ENCODE measurements at places on chromosomes 16 and 17.

- no peak for DNase-seq
These were observed 3.3 kb upstream of the ZC3H7A start for GRCh38 chr16:11800382-11800718.

DNA sequence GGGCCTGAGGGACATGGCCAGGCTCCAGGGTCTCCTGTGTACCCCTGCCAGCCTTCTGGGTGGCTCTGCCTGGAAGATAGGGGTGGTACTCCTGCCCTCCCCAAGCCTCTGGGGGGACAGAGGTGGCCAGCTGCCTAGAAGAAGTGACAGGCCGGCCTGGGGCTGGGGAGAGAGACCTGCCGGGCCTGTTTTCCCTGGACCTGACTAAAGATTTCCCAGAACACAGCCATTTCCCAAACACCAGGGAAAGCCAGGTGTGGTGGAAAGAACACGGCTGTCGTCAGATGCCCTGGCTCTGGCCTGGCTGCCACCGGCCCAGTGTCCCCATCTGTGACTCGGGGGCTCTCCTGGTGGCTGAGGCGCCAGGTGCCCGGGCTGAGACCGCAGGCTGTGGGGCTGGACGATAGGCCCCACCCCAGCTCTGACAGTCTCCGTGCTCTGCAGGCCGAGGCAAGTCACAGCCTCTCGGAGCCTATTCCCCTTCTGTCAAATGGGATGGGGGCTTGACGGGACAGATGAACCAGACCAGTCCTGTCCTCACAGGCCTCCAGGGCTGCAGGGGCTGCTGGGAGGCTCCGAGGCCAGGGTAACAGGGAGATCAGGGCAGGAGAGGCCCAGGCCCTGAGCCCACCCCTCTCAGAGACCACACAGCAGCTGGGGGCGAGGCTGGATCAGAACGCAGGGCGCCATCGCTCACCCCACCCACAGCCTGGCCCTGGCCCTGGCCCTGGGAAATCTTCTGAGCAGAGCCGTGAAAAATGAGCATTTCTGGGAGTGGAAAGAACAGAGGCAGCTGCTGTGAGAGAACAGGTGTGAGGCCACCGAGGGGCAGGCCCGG, 33.1 kb downstream of the CTU2 start:
- DNase-seq = no peak

- DNase-seq = no peak
These were observed 15.1 kb upstream of the TBX4 start for GRCh38 chr17:61436995-61437704.

- DNase-seq = no peak
These were observed 1.8 kb downstream of the ZC3H7A start for GRCh38 chr16:11794996-11795886.

DNA sequence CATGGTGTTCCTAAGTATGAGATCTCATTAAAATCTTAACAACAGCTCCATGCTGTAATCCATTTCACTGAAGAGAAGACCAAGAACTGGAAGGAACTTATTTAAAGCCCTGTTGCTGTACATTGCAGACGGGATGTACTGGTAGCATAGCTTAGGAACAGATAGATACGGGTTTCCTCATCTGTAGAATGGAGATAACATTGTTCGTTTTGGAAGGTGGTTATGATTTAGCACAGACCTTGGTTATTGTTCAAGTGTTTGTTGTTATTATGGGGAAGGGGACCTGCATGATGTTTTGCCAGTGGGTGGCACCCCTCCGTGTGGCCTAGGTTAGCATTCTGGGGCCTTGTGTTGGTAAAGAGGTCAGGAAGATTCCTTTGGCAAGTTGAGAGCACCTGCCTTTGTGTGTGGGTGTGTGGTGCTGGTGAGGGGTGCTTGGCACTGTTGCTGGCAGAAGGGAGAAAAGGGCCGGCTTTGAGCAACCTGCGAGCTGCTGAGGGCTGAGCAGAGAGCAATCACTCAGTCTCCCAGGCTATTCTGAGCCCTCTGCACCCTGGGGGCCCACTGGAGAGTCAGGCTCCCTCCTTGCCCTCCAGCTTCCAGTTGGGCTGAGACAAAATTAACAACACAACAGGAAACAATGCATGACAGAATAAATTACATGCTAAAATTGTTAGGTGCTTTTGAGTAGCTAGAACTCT, 2.3 kb downstream of the TAOK2 start:
- DNase-seq = no peak

GRCh38 chr17:78939615-78940014, 14.4 kb upstream of the TIMP2 start:
- no peak for DNase-seq

DNA sequence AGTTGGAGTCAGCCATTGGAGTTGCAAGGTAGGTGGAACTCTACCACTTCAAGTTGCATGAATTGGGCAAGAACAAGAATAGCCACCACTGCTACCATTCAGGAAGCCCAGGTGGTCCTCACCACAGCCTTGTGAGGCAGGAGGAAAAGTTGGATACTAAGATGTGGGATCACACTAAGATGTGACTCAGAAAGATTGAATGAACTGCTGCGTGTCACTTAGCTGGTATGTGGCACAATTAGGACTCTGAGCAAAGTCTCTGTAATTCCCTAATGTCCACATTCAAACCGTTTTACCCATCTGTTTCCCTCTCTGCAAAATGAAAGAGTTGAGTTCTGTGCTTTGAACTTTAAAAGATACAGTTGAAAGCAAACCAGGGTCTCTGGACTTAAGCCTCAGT, 44.7 kb upstream of the HS3ST3A1 start:
- DNase-seq = no peak

All from stimulated activated CD8-positive, alpha-beta memory T cell treated with anti-CD3 and anti-CD28 coated beads, Interleukin-12 subunit alpha, Interleukin-12 subunit beta, amount 100 ng/mL, for 4 hours (primary cell).